ENCODE measurements at places on chromosomes 3 and 15. TPM values are rescaled to one million over a fixed set of nuclear protein-coding genes. Genes with fewer than 3 reads are reported as not detected.

DNA sequence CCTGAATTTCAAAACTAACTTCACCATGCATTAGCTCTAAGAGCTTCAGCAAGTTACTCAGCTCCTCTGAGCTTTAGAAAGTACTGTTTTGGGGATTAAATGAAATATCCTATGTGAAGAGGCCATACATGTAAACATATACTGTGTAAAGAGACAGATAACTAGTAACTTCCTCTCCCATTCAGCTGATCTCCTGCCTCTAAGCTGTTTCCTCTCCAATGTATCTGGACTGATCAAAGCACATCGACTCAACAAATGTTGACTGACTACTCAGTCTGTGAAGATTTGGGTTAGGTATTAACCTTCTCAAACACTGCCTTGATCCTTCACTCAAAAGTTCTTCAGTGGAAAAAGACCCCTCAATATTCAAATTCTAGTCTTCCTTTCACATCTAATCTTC lies 82.0 kb downstream of the BOC start:
- H3K4me3 ChIP-seq: no peak overlapping the region
- no peak for DNase-seq
- no peaks in the 10 kb centered on the region for H3K27me3 ChIP-seq
- H3K36me3 ChIP-seq: no peaks in the 10 kb centered on the region
- no peak overlapping the region for H3K27ac ChIP-seq
- no peaks in the 10 kb centered on the region for H3K4me1 ChIP-seq

DNA sequence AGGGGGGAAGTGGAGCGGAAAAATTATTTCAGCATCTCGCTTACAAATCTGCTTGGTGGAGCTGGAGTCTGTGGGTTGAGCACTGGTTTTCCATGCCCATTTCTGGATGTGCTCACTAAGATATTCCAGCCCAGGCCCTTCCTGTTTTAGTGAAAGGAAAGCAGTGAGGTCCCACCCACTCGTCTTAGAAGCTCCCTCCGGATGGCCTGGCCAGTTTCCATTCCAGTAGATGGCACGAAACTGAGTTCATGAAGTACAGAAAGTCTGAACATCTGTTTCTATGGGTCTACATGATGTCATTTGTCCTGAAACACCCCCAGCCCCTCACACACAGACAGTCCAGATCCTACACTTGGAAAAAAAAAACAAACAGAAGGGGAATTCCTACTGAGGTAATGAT lies 31.9 kb upstream of the THSD4 start:
- H3K36me3 ChIP-seq: no peaks in the 10 kb centered on the region
- H3K27me3 ChIP-seq: no peaks in the 10 kb centered on the region
- H3K4me3 ChIP-seq: no peak overlapping the region
- no peak for DNase-seq

GRCh38 chr3:28067014-28067413 lies 174.4 kb upstream of the CMC1 start:
- H3K36me3 ChIP-seq: no peaks in the 10 kb centered on the region
- no peak overlapping the region for H3K4me3 ChIP-seq
- H3K27me3 ChIP-seq: no peaks in the 10 kb centered on the region
- no peaks in the 10 kb centered on the region for H3K4me1 ChIP-seq

DNA sequence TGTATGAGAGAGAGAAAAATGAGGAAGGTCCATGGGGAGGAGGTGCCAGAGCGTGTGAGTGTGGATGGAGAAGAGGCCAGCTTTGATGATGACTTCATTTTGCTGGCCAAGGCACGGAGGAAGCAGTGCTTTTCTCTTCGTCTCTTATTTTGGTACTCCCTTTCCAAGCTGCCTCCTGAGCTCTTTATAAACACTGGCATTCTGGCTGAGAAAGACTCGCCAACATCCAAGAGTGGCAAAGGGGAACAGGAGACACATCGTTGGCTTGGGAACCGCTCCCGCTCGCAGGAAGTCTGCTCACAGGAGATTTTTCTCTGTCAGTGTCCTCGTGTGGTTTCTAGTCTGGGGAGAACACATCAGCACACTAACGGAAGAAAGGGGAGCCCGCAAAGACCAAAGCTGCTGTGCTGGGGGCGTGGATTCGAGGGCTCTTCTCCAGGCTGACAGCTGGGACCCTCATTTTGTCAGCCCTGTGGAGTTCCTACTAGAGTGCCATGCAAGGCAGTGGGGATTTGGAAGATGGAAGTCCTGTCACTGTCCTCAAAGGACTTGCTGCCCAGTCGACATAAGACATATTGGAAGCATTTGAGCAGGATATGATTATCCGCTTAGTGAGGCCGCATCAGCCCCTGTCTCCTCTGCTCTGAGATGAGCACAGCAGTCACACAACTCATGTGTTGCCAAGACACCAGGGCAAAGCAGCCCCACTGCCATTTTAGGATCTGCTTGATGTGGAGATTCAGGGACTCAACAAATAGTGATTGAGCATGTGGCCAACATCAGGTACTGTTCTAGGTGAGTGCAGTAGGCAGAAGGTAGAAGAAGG lies 8.0 kb upstream of the SEMA4B start:
- H3K27me3 ChIP-seq: no peaks in the 10 kb centered on the region
- no peak overlapping the region for H3K27ac ChIP-seq
- no peaks in the 10 kb centered on the region for H3K36me3 ChIP-seq
- H3K4me1 ChIP-seq: peaks cover 7% of the 10 kb centered on the region

- peaks cover 30% of the 10 kb centered on the region for H3K27me3 ChIP-seq
- DNase-seq: no peak
- no peaks in the 10 kb centered on the region for H3K4me1 ChIP-seq
- H3K36me3 ChIP-seq: no peaks in the 10 kb centered on the region
- no peak overlapping the region for H3K4me3 ChIP-seq
Measured at GRCh38 chr3:62372621-62373041, 719 bp downstream of the FEZF2 start.

DNA sequence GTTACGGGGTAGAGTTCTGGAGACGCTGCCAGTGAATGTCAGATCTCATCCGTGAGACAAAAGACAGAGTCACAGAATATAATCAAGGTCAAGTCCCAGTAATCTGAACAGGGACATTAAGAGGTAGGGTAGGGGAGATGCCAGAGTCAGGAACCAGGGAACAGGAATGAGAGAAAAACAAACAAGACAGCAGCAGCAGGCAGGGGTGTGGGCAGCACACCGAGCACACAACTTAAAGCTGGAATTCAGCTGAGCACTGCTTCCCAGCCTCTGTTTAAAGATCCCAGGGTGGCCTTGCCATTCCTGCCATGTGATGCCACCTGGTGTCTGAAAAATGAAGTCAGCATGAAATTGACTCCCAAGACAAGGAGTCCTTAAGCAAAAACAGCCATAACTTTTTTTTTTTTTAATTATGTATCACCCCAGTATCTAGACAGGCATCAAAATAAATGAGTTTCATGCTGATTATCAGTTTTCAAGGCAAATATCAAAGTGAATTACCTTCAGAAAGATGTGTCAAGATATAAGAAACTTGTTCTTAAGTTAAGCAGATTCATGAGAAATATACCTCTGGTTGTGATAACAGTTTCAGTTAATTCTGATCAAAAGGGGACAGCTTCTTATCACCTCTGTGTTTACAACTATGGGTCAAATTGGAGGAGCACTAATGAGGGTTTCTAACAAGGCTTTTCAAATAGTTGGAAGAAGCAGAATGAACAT lies 203.7 kb downstream of the SLC9A9 start:
- no peaks in the 10 kb centered on the region for H3K27me3 ChIP-seq
- H3K27ac ChIP-seq: no peak overlapping the region
- peak; percentile 74 for DNase-seq
- H3K36me3 ChIP-seq: no peaks in the 10 kb centered on the region

DNA sequence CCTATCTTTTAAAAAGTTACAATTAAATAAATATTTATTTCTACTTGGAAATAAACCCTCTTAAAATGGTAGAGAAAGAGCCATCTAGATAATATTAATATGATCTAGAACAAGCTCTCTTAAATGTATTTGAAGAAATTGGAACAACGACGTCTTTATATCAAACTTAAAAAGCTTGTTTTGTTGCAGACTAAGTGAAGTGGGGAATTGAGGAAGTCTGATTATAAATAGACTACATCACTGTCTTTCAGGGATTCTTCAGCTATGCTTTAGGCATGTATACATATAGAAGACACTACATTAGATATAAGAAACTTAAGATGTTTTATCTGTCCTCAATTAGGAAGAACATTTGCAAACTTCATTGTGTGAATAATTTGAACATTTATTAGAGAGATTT lies 1.8 kb downstream of the BCHE start:
- no peaks in the 10 kb centered on the region for H3K4me1 ChIP-seq
- H3K27me3 ChIP-seq: no peaks in the 10 kb centered on the region
- H3K4me3 ChIP-seq: no peak overlapping the region
- H3K36me3 ChIP-seq: no peaks in the 10 kb centered on the region

- no peak overlapping the region for H3K4me3 ChIP-seq
- no peak overlapping the region for H3K27ac ChIP-seq
- H3K4me1 ChIP-seq: no peaks in the 10 kb centered on the region
- no peak for DNase-seq
- no peaks in the 10 kb centered on the region for H3K36me3 ChIP-seq
- no peaks in the 10 kb centered on the region for H3K27me3 ChIP-seq
Measured at GRCh38 chr3:45778761-45779201, 17.6 kb downstream of the SLC6A20 start.

GRCh38 chr15:71330638-71331162 lies 215.4 kb downstream of the THSD4 start:
- H3K4me3 ChIP-seq: no peak overlapping the region
- H3K27ac ChIP-seq: no peak overlapping the region
- H3K27me3 ChIP-seq: no peaks in the 10 kb centered on the region

GRCh38 chr15:38238311-38238710 lies 14.3 kb upstream of the SPRED1 start:
- no peak overlapping the region for H3K27ac ChIP-seq
- H3K4me3 ChIP-seq: no peak overlapping the region
- no peaks in the 10 kb centered on the region for H3K27me3 ChIP-seq
- no peak for DNase-seq
- no peaks in the 10 kb centered on the region for H3K4me1 ChIP-seq

GRCh38 chr3:119346076-119346496 lies 51.9 kb downstream of the ARHGAP31 start:
- no peaks in the 10 kb centered on the region for H3K36me3 ChIP-seq
- H3K27ac ChIP-seq: no peak overlapping the region
- H3K4me3 ChIP-seq: no peak overlapping the region
- no peaks in the 10 kb centered on the region for H3K4me1 ChIP-seq
- H3K27me3 ChIP-seq: no peaks in the 10 kb centered on the region
- no peak for DNase-seq

GRCh38 chr3:22861426-22861825 lies 341.7 kb upstream of the UBE2E2 start:
- H3K27ac ChIP-seq: no peak overlapping the region
- H3K4me1 ChIP-seq: no peaks in the 10 kb centered on the region
- H3K36me3 ChIP-seq: no peaks in the 10 kb centered on the region
- H3K4me3 ChIP-seq: no peak overlapping the region
- peak; percentile 6 for DNase-seq
- H3K27me3 ChIP-seq: no peaks in the 10 kb centered on the region

DNA sequence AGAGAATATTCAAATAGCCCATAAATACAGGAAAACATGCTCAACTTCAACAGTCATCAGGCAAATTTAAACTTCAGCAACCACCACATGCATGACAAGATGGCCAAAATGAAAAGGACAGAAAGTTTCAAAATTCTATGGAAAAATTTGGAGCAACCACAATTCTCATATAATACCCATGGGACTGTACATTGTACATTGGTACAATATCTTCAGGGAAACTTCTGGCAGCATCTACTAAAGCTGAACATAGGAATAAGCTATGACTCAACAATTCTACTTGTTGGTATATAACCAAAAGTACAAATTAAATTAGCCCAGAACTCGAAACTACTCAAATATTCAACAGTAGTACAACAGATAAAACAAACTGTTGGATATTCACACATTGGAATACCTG lies 847.6 kb downstream of the TBL1XR1 start:
- no peak for DNase-seq
- H3K27ac ChIP-seq: no peak overlapping the region
- H3K36me3 ChIP-seq: no peaks in the 10 kb centered on the region

GRCh38 chr3:188617988-188618701 lies 464.2 kb downstream of the LPP start:
- no peaks in the 10 kb centered on the region for H3K36me3 ChIP-seq
- H3K4me1 ChIP-seq: no peaks in the 10 kb centered on the region
- no peak overlapping the region for H3K27ac ChIP-seq

DNA sequence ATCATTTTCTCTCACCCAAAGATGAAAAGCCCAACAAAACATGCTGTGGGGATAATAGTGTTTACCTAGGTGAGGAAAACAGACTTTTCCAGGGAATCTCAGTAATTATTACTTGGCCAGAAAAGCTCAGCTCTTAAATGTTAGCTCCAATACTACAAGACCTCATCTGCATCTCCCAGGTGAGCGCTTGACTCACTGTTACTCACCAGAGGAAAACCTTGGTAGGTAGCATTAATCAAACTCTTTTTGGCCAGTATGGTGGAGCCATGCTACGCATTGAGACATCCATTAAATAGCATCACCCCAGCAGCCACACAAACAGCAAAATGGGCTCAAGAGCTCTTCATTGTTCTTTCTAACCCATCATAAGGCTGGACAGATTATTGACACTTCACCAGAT lies 99.0 kb downstream of the TIGIT start:
- H3K4me3 ChIP-seq: no peak overlapping the region
- H3K27me3 ChIP-seq: no peaks in the 10 kb centered on the region
- no peaks in the 10 kb centered on the region for H3K36me3 ChIP-seq
- DNase-seq: no peak

DNA sequence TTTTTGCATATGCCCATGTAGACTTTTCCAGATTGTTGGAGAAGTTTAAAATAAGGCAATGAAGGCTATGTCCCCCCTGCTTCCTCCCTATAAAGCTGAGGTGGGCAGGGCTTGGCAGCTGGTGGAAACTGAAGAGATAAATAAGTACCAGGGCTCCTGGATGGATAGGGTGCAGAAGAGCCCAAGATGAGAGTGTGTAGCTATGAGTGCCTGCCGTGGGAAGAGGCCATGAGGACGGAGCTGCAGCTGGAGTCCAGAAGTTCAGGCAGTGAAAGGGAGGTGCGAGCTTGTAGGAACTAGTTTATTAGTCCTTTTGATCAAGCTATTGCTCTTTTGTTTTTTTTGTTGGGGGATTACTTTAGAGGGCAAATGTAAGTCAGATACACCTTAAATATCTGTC lies 52.4 kb downstream of the PHLDB2 start:
- peaks cover 47% of the 10 kb centered on the region for H3K36me3 ChIP-seq
- H3K27me3 ChIP-seq: no peaks in the 10 kb centered on the region
- peaks cover 10% of the 10 kb centered on the region for H3K4me1 ChIP-seq

Gene CHRNA5
- 11.0 TPM for total RNA-seq

Gene PRICKLE2
- 0.46 TPM for total RNA-seq

Gene FYCO1
- 16.9 TPM for total RNA-seq

Gene CYP8B1
- not detected for total RNA-seq

Gene ADCY5
- not detected for total RNA-seq

Gene HAUS2
- total RNA-seq: 44.1 TPM

Gene CAND2
- 4.8 TPM for total RNA-seq

Gene ETV5
- total RNA-seq: 41.4 TPM

Gene ADAMTS7
- 4.2 TPM for total RNA-seq

Gene GPR27
- 0.07 TPM for total RNA-seq

Gene SMCO1
- total RNA-seq: not detected

Gene DPPA4
- total RNA-seq: not detected

Gene TUSC7
- total RNA-seq: not detected

Gene SSUH2
- total RNA-seq: not detected

All from PC-3 (cell line).